Glutamatergic neuron (in vitro differentiated cells): ENCODE measurements at places on chromosomes 11 and 22. TPM values are rescaled to one million over a fixed set of nuclear protein-coding genes. Genes with fewer than 3 reads are reported as not detected.

DNA sequence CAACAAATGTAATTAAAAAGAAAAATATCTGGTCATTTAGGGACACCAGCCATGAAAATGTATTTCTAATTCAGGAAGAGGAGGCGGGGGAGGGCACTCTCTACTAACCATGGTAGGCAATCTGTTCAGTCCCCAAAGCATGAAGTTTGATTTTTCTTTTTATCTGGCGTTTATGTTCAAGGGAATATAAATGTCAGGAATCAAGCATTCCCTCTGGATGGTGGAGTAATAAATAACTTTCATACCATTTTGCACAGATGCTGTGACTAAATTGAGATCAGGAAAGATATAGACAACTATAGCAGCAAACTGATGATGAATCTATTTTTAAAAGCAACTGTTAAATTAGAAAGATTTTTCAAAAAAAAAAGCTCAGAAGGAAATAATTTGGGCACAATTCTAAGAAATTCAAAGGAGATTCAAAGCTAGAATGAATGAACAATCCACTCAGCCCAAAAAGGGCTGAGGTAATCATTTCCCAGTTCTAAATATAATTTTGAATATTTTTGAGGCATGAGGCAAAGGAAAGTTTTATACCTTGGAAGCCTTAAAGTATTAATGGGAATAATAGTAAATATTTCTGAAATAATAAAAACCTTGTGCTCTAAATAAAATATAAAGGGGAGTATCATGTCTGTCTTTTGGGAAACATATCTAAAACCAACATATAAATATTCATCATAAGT is 146.4 kb upstream of the POU2AF2 start:
- H3K27me3 ChIP-seq: no peaks in the 10 kb centered on the region
- H3K27ac ChIP-seq: no peak overlapping the region
- no peak overlapping the region for H3K4me3 ChIP-seq

Gene CNGA4
- not detected for total RNA-seq

GRCh38 chr22:50481440-50482106 is at the start of gene ADM2:
Gene ADM2, plus strand, starts transcription at chr22:50481543. Its CDS starts 305 bp downstream, at chr22:50481848.
- H3K4me3 ChIP-seq: peak within 1 kb of the TSS; percentile 78
- H3K27me3 ChIP-seq: peaks cover 21% of the 10 kb centered on the region
- DNase-seq: peak; percentile 78
- H3K4me1 ChIP-seq: peaks cover 10% of the 10 kb centered on the region
- peak within 1 kb of the TSS; percentile 38 for H3K27ac ChIP-seq

GRCh38 chr22:31637447-31637890 is 24.5 kb downstream of the PISD start:
- H3K36me3 ChIP-seq: no peaks in the 10 kb centered on the region
- H3K27ac ChIP-seq: no peak overlapping the region
- H3K4me3 ChIP-seq: no peak overlapping the region
- peaks cover 1% of the 10 kb centered on the region for H3K4me1 ChIP-seq

- no peaks in the 10 kb centered on the region for H3K27me3 ChIP-seq
- H3K36me3 ChIP-seq: no peaks in the 10 kb centered on the region
- H3K27ac ChIP-seq: no peak overlapping the region
- H3K4me3 ChIP-seq: no peak overlapping the region
- H3K4me1 ChIP-seq: no peaks in the 10 kb centered on the region
Observed at GRCh38 chr22:17056058-17056457, 28.7 kb upstream of the IL17RA start.
